ENCODE measurements at places on chromosomes 2 and 18.

DNA sequence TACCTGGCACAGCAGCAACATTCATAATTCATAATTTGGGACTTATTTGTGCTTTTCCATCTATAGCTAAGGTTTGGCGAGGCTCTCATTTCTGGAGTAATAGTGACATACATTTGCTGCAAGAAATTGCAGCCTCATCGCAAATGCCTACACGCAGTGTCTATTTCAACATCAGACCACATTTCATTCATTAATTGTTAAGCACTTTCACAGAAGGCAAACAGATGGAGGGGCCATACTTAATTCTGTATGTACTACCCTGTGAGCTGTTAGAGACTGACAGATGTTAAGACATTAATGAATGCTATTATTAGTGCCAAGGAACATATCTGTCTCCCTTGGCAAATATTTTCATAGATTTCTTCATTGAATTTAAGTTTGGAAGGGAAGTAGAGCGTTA is 125.7 kb downstream of the UXS1 start:
- DNase-seq, result no peak
- H3K36me3 ChIP-seq, result no peaks in the 10 kb centered on the region
- no peaks in the 10 kb centered on the region for H3K27me3 ChIP-seq
- no peak overlapping the region for H3K4me3 ChIP-seq

GRCh38 chr2:54524226-54524991 is 68.3 kb downstream of the SPTBN1 start:
- H3K4me1 ChIP-seq, result no peaks in the 10 kb centered on the region
- 0 out of 2 replicates have a peak, but pooled peaks cover 4% of the 10 kb centered on the region for H3K36me3 ChIP-seq
- H3K27me3 ChIP-seq, result no peaks in the 10 kb centered on the region
- H3K4me3 ChIP-seq, result no peak overlapping the region
- no peak for DNase-seq

GRCh38 chr2:101628030-101628392 is 69.5 kb upstream of the MAP4K4 start:
- no peaks in the 10 kb centered on the region for H3K36me3 ChIP-seq
- no peaks in the 10 kb centered on the region for H3K4me1 ChIP-seq
- H3K27me3 ChIP-seq, result no peaks in the 10 kb centered on the region
- H3K27ac ChIP-seq, result no peak overlapping the region

GRCh38 chr2:85598594-85599340 is 3.2 kb downstream of the RNF181 start:
- no peak overlapping the region for H3K27ac ChIP-seq
- no peak overlapping the region for H3K4me3 ChIP-seq
- H3K27me3 ChIP-seq, result peaks cover 10% of the 10 kb centered on the region
- peaks cover 21% of the 10 kb centered on the region for H3K36me3 ChIP-seq
- H3K4me1 ChIP-seq, result peaks cover 45% of the 10 kb centered on the region

- no peak overlapping the region for H3K27ac ChIP-seq
- H3K4me3 ChIP-seq, result no peak overlapping the region
- H3K27me3 ChIP-seq, result no peaks in the 10 kb centered on the region
- no peak for DNase-seq
- H3K36me3 ChIP-seq, result no peaks in the 10 kb centered on the region
- H3K4me1 ChIP-seq, result no peaks in the 10 kb centered on the region
Measured at GRCh38 chr2:236119476-236119875, 48.7 kb downstream of the GBX2 start.

DNA sequence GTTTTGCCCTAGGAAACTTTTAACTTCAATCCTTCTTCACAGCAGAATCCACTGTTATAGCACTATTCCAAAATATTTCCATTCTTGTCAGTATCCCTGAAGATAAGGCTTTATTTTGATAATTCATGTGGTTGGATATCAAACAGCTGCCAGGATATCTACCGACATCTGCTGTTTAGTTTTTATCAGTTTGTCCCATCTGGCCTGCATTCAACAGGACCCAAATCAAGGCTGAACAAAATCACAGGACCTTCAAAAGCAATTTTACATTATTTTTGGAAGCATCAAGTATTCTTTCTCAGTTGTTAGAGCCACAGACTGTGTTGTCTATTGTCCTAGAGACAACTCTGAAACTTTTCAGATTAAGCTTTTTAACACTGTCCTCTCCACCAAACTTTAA is 429.0 kb upstream of the PIK3C3 start:
- no peak for DNase-seq
- no peaks in the 10 kb centered on the region for H3K27me3 ChIP-seq
- H3K4me3 ChIP-seq, result no peak overlapping the region

GRCh38 chr18:58529714-58530354 is 99.1 kb downstream of the ALPK2 start:
- DNase-seq, result peak; percentile 66
- H3K27me3 ChIP-seq, result peaks cover 15% of the 10 kb centered on the region
- H3K4me3 ChIP-seq, result no peak overlapping the region
- H3K36me3 ChIP-seq, result no peaks in the 10 kb centered on the region

- H3K4me3 ChIP-seq, result no peak overlapping the region
- H3K36me3 ChIP-seq, result no peaks in the 10 kb centered on the region
- no peaks in the 10 kb centered on the region for H3K27me3 ChIP-seq
- no peaks in the 10 kb centered on the region for H3K4me1 ChIP-seq
- no peak overlapping the region for H3K27ac ChIP-seq
Measured at GRCh38 chr2:20611077-20611843, 39.6 kb downstream of the HS1BP3 start.

GRCh38 chr2:221671515-221671914 is 99.4 kb upstream of the EPHA4 start:
- no peaks in the 10 kb centered on the region for H3K4me1 ChIP-seq
- H3K36me3 ChIP-seq, result no peaks in the 10 kb centered on the region
- no peak overlapping the region for H3K27ac ChIP-seq
- H3K27me3 ChIP-seq, result no peaks in the 10 kb centered on the region

GRCh38 chr2:191508738-191509137 is 169.2 kb upstream of the NABP1 start:
- no peaks in the 10 kb centered on the region for H3K4me1 ChIP-seq
- H3K27me3 ChIP-seq, result no peaks in the 10 kb centered on the region
- no peak overlapping the region for H3K4me3 ChIP-seq
- no peak overlapping the region for H3K27ac ChIP-seq
- H3K36me3 ChIP-seq, result no peaks in the 10 kb centered on the region

DNA sequence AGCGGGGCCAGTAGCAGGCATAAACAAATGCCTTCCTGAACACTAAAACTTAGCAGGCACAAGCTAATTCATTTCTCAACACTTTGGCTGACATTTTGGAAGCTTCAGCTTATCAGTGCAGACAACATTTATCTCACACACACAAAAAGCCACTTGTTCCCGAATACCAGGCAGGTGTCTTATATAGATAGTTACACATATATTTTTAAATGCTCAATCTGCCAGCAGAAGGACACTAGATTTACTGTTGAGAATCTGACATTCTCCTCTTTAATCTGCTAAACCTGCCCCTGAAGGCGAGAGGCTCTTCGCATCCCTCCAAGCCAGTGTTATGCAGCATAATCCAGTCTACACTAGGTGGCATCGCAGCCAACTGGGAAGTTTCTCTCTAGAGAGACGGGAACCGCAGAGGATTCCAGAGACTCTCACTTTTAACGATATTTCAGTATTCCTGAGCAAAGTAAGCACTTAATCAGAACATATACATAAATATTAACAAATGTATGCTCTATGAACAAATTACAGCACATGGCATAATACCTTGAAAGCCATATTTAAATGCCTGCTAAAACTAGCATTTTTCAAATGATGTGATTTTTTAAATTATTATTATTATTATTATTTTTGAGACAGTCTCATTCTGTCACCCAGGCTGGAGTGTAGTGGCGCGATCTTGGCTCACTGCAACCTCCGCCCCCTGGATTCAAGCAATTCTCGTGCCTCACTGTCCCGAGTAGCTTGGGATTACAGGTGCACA is 90.2 kb upstream of the SCG2 start:
- no peak overlapping the region for H3K4me3 ChIP-seq
- H3K27ac ChIP-seq, result no peak overlapping the region
- no peaks in the 10 kb centered on the region for H3K4me1 ChIP-seq

- no peaks in the 10 kb centered on the region for H3K4me1 ChIP-seq
- no peak overlapping the region for H3K27ac ChIP-seq
- no peak overlapping the region for H3K4me3 ChIP-seq
- no peaks in the 10 kb centered on the region for H3K27me3 ChIP-seq
- no peak for DNase-seq
- no peaks in the 10 kb centered on the region for H3K36me3 ChIP-seq
Measured at GRCh38 chr2:181614874-181615638, 41.8 kb downstream of the CERKL start.

DNA sequence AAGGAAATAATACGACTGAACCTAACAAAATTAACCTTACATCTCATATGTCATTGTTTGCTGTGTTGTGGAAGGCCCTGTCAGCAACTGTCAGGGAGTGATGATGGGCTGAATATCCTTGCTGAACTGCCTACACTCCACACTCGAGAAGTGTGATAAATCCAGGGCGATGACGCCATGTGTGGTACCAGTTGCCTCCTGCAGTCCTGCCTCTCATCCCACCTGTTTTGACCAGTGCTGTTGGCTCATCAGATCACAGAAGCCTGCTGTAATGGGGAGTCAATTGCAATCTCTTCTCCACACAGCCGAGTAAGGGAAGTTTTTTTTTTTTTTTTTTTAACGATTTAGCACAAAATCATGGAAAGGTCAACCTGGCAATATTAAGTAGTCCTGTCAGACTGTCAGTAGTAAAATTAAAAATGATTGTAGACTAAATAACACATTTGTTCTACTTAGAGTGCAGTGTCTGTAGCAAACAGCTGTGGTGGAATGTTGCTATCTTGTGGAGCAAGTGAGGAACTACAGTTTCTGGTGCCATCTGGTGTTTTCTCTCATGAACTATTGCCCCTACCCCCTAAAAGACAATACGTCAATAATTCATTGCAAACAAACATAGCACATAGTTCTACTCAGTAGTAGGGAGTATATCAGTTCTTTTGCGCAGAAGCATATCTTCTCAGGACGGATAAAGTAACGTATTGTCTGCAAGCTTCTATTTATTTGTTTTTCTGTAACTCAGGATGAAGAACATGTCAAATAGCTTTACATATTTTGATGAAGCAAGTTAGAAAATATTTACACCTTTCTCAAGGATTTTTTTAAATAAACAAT is 347.6 kb downstream of the CTNNA2 start:
- no peaks in the 10 kb centered on the region for H3K27me3 ChIP-seq
- H3K27ac ChIP-seq, result no peak overlapping the region
- H3K4me3 ChIP-seq, result no peak overlapping the region
- no peaks in the 10 kb centered on the region for H3K36me3 ChIP-seq
- DNase-seq, result no peak
- H3K4me1 ChIP-seq, result no peaks in the 10 kb centered on the region

DNA sequence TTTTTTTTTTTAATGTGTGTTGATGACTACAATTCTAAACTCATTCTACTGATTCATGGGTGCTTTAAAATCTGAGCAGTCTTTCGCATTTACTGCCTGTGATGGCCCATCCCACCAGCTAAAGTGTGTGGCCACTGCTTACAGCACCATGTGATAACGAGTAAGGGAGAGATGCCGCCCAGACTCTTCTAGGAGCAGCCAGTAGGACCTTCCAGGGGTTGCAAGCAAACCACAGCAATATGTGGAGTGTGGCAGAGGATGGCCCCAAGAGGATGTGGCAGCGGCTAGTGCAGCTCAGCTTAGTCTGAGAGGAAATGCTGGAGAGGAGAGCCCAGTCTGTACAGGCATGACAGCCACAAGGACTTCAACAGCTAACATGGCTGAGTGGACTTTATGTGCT is 14.9 kb downstream of the IL1B start:
- H3K27ac ChIP-seq, result no peak overlapping the region
- DNase-seq, result peak; percentile 24
- H3K27me3 ChIP-seq, result no peaks in the 10 kb centered on the region
- no peaks in the 10 kb centered on the region for H3K4me1 ChIP-seq
- H3K36me3 ChIP-seq, result no peaks in the 10 kb centered on the region

- H3K27ac ChIP-seq, result peak within 1 kb of the TSS; percentile 95
- H3K4me3 ChIP-seq, result peak within 1 kb of the TSS; percentile 96
- H3K36me3 ChIP-seq, result peaks cover 9% of the 10 kb centered on the region
- peak; percentile 79 for DNase-seq
Measured at GRCh38 chr18:75210274-75211001, at the start of gene TSHZ1. TSHZ1 (plus strand) TSS chr18:75210797; CDS start chr18:75211877, 1,080 bp downstream.

DNA sequence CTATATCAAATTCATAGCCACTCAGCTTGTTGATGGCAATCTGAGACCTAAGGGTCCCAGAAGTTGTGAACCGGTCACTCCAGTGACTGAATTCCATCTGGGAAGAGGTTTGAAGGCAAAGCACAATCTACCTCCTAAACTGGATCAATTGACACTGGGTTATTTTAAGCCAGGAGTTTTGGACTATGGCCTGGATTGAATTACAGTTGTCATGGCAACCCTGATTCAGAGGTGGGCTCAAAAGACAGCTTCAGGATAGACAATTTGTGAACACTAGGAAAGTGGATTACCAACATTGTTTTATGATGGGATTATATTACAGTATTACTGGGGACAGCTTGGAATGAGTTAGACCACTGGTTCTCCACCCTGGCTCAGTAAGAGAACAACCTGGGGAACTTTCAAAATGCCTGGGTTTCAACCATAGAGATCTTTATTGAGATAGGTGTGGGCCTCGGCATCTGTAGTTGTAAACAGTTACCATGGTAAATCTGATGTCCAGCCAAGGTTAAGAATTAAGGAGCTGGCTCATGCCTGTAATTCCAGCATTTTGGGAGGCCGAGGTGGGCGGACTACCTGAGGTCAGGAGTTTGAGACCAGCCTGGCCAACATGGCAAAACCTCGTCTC is 58.8 kb downstream of the MFSD6 start:
- peaks cover 22% of the 10 kb centered on the region for H3K36me3 ChIP-seq
- no peak overlapping the region for H3K27ac ChIP-seq
- peaks cover 8% of the 10 kb centered on the region for H3K4me1 ChIP-seq
- no peak overlapping the region for H3K4me3 ChIP-seq

DNA sequence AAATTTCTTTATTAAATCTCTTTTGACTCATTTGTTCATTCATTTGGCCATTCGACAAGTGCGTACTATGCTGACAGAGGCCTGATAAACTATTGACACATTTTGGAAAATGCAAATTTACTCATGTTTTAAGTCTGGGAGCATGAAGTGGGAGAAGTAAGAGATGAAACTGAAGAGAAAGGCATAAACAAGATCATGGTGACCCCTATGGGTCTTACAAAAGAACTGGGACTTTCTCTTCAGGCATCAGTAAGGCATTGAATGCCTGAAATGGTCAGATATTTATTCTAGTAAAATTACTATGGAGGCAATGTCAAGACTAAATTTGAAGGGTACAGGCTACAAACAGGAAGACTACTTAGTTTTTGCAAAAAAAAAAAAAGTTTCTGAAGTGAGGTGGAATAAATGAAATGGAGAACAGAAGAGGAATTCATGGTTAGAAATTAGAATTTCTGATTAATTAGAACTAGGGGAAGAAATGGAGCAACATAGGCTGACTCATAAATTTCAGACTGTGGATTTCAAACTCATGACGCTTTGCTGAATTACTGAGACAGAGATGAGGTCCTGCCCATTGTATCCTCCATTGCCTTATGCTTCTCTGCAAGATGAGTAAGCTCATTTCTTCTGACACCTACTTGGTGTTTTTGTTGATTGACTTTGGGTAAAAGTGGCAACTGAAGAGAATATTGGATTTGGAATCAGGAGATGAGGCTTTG is 32.7 kb downstream of the VSNL1 start:
- DNase-seq, result no peak
- no peak overlapping the region for H3K27ac ChIP-seq
- no peaks in the 10 kb centered on the region for H3K27me3 ChIP-seq
- H3K4me1 ChIP-seq, result no peaks in the 10 kb centered on the region
- H3K36me3 ChIP-seq, result no peaks in the 10 kb centered on the region
- no peak overlapping the region for H3K4me3 ChIP-seq

- H3K4me3 ChIP-seq, result no peak overlapping the region
- H3K27ac ChIP-seq, result no peak overlapping the region
- H3K36me3 ChIP-seq, result no peaks in the 10 kb centered on the region
- no peak for DNase-seq
Measured at GRCh38 chr2:179037807-179038206, 12.1 kb downstream of the CCDC141 start.

- no peak for DNase-seq
- no peak overlapping the region for H3K27ac ChIP-seq
Measured at GRCh38 chr2:13682540-13683272, 949.8 kb upstream of the LRATD1 start.
